ENCODE measurements at places on chromosomes 12 and 14.

GRCh38 chr14:34700622-34701130 lies 13.7 kb downstream of the CFL2 start:
- DNase-seq = no peak

- DNase-seq = no peak
Observed at GRCh38 chr12:67070604-67071003, 198.6 kb upstream of the CAND1 start.

GRCh38 chr12:64229240-64229639 lies 7.1 kb upstream of the KICS2 start:
- DNase-seq = no peak

GRCh38 chr14:52778702-52779101 lies 12.7 kb downstream of the GNPNAT1 start:
- no peak for DNase-seq

DNA sequence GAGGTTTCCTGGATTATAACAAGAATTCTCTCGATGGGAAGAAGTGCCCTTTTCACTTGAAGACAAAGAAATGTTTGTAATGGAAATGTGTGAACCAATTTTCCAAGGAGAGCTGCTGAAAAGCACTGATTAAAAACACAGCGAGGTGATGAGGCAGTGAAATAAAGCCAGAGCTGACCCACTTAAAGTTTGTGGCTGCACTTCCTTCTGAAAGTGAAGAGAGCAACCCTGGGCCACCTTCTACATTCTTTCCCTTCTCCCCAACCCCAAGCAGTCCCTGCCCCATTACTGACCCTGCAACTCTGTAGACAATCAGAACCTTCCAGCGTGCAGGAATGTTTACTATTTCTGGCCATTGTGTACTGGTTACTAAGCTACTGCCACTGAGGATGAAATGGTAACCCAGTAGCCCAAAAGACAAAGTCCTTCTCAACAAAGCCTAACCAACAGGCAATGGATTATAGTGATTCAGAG lies 173.9 kb downstream of the TTC7B start:
- no peak for DNase-seq

GRCh38 chr14:24928386-24928900 lies 121.5 kb downstream of the STXBP6 start:
- DNase-seq = no peak

GRCh38 chr14:96622926-96623325 lies 120.7 kb downstream of the PAPOLA start:
- DNase-seq = no peak

- no peak for DNase-seq
Observed at GRCh38 chr12:121838126-121838525, 20.5 kb downstream of the HPD start.
